ENCODE measurements at places on chromosomes 5 and 9.
A peak's percentile ranks its signal among the peaks of the same experiment; 100 is the strongest.

DNA sequence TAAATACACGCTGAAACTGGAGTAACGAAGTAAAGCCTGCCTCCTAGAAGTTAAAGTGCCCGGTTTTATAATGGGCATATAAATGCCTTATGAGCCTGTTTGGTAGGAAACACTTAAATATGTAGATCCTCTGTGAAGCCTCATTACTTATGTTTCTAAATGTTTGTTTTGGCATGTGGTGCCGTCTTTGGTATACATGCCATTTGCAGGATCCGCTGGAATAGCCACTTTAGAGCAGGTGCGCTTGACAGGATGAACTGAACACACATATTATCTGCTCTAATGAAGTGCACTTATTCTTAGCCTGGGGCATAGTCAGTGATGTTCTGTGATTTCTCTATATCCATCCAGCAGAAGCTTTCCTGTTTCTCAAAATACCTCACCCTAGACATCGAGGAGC lies 778.1 kb upstream of the WWC1 start:
- no peak for DNase-seq

GRCh38 chr9:2720179-2720654 lies 2.9 kb downstream of the KCNV2 start:
- no peak for DNase-seq

GRCh38 chr5:66072031-66072430 lies 72.1 kb upstream of the SREK1 start:
- DNase-seq: no peak

DNA sequence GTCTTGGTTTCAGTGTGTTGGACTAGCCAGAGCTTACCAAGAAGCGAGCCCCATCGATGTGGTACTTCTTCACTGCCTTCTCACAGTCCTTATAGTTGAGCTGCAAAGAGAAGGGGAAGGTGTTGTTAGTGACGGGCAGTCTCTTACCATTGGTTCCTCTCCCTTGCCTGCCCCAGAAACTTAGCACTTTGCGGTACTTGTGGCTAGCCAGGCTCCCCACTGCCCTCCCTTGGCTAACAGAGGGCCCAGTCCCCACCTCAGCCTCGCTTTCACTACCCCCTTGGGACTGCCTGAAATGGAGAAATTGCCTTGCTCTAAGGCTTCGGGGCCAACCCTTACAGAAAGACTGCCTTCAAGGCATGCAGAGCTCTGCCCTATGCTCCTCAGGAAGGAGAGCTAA lies 4.3 kb downstream of the LCP2 start:
- peak; percentile 36 for DNase-seq

DNA sequence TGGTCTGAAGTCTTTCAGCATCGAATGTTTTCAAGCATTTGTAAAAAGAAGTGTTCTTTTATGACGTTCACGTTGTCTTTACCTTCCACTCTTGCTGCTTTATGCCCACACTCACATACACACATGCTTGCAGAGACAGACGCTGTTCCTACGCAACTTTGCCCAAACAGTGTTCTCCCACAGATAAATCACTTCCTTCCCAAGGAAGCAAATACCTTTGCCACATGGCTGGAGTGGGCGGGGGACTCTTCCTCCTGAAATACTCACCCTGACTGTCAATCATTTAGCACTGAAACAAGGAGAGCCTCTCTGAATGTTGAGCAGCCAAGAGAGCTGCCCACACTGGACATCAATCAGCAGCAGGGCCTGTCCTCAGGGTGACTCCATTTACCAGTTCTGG lies 22.4 kb upstream of the ASTN2 start:
- DNase-seq: no peak

DNA sequence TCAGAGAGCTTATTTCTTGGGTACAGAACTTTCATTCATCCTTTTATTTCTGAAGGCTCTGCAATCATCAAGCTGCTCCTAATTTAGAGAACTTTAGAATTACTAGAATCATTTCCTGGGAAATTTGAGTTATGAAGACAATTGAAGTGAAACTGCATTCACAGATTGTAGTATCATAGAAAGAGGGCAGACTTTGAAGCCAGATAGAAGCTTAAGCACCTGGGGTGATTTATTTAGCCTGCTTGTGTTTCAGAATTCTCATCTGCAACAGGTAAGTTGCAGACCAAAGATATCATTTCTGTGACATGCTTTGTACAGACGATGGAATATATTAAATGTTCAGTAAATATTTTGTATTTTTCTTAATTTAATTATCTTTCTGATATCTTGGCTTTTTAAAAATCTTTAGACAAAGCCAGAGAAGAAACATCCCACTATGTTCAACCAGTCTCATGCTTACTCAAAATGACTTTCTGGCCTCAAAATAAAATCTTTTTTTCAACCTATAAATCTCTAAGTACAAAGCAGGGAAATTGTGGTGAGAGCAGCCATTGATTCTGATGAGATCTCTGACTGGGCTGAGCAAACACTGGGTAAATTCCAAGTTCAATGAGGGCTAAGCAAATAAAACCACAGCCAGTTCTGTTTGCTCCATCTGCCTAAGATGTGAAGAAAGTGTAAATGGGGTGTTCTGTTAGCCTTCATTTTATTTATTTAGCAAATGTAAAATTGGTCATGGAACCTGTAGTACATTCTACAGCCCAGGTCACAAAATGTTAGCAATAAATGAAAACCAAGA lies 264.7 kb upstream of the CCNG1 start:
- no peak for DNase-seq

DNA sequence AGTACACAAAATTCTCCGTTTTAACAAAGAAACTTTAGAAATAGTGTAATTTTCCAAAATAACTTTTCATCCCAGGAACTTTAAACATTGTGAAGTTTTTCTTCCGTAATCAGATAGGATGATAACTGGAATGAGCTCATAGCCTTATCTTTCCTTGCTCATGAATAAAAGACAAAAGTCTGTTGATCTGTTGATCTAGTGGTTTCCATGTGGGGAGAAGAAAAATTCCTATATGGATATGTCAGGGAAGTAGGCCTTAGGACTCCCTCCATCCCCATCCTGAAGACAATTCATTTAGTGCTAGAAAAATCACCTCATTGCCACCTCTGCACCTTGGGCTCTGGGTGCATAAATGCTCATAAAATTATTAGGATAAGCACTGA lies 266.6 kb downstream of the SMARCA2 start:
- no peak for DNase-seq

DNA sequence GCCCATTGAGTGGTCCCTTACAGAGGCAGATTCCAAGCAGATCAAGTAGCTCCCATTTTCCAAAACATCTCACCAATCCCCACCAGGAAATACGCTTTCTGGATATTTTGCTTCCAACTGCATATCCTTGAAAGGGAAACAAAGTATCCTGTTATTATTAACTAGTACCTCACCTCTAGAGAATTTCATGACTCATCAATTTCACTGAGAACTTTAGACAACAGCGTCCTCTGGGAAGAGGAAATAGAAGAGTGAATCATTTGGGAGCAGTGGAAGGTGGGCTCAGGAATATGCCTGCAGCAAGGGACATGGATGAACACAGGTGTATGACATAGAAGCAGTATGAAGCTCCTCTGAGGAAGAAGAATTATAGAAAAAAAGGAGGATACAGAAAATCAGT lies 186.7 kb downstream of the MARCHF11 start:
- no peak for DNase-seq

- DNase-seq: no peak
Measured at GRCh38 chr9:26459959-26460358, 432.6 kb downstream of the CAAP1 start.

- no peak for DNase-seq
Measured at GRCh38 chr9:91844701-91845291, 105.2 kb downstream of the ROR2 start.

DNA sequence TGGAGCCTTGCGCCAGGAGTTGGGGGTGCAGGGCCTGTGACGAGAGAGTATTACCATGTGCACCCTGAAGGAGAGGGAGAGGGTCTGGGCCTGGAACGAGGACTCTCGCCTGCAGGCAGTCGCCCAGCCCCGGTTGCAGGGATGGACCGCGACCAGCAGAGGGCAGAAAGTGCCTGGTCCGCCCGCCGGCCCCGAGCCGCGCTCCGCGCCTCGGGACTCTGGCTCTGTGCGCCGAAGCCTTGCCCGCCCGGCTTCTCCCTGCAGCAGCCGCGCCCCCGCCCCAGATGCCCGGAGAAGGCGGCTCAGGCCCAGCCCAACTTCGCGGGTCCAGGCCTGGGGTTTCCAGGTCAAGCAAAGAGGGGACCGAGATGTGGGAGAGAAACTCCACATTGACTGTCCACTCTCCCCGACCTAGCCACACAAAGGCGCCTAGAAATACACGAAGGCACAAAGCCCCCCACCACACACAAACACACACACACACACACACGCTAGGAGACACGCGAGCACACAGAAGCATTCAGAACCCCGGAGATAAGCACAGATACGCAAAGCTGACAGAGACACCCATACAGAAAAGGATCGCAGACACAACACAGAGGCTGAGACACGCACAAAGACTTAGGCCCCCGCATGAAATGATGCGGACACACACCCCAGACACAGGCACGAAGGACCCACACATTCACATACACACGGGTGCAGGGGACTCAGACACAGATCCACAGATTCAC lies 2.0 kb upstream of the LMX1B start:
- peak; percentile 60 for DNase-seq

GRCh38 chr9:134980516-134980915 lies 62.8 kb upstream of the FCN1 start:
- DNase-seq: no peak

- no peak for DNase-seq
Measured at GRCh38 chr9:121399883-121400607, 30.0 kb upstream of the STOM start.

- DNase-seq: no peak
Measured at GRCh38 chr9:23413541-23413940, 412.5 kb downstream of the ELAVL2 start.
